Posterior vena cava (tissue), 2 donors: ENCODE measurements at places on chromosomes 6 and 20. TPM values are rescaled to one million over a fixed set of nuclear protein-coding genes. Genes with fewer than 3 reads are reported as not detected.

DNA sequence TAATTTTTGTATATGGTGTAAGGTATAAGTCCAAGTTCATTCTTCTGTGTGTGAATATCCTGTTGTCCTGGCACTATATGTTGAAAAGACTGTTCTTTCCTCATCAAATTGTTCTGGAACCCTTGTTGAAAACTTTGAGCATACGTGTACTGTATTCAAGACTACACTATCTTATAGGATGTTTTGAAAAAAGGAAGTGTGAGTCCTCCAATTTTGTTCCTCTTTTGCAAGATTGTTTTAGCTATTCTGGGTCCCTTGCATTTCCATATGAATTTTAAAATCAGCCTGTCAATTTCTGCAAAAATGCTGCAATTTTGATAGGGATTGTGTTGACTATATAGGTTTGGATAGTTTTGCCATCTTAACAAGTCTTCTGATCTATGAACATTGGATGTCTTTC, 195.2 kb downstream of the BACH2 start:
- no peak for DNase-seq

DNA sequence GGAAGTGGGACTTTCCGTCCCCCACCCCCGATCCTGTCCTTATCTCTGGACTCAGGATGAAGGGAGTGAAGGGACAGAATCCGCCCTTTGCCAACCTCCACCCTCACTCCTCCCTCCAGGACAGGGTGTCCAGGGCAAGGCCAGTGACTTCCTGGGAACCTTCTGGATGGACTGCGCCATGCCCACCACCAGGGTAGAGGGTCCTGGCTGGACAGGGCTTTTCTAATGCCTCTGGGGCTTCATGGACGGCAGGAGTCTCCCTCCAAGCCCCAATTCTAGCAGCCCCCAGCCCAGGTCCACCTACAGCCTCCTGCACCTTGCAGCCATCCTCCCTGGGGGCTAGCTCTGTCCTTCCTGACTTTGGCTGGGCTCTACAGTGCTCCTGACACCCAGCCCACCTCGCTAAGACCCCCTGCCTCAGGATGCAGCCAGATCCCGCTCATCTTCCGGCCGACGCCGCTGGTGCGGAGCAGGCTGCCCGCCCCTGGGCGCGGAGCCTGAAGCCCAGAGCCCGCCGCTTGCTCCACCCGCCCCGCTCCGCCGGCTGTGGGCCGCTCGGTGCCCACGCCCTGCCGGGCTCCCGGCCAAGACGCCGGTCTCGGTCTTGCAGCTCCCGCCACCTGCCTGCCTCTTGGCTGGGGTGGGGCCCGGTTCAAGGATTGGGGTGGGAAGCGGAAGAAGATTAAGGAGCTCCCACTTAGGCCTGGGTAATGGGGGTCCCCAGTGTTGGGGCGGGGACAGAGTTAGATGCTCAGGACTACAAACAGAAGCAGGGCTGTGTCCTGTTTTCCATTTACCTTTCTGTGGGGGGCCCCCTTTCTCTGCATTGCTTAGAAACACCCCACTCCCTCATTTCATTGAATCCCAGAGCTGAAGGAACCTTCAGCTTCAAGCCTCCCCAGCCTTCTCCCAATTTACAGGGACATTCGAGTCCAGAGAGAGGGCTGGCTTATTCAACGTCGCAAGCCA, 72.8 kb downstream of the MDGA1 start:
- DNase-seq, result peak; percentile 80

- DNase-seq, result no peak
These were observed 51.3 kb upstream of the FOXC1 start for GRCh38 chr6:1558388-1558787.

GRCh38 chr6:166959911-166960608, 3.7 kb upstream of the RNASET2 start:
- no peak for DNase-seq

GRCh38 chr6:109253366-109253765, 128.9 kb downstream of the CD164 start:
- DNase-seq, result no peak

GRCh38 chr6:117487821-117488220, 5.3 kb downstream of the DCBLD1 start:
- no peak for DNase-seq

DNA sequence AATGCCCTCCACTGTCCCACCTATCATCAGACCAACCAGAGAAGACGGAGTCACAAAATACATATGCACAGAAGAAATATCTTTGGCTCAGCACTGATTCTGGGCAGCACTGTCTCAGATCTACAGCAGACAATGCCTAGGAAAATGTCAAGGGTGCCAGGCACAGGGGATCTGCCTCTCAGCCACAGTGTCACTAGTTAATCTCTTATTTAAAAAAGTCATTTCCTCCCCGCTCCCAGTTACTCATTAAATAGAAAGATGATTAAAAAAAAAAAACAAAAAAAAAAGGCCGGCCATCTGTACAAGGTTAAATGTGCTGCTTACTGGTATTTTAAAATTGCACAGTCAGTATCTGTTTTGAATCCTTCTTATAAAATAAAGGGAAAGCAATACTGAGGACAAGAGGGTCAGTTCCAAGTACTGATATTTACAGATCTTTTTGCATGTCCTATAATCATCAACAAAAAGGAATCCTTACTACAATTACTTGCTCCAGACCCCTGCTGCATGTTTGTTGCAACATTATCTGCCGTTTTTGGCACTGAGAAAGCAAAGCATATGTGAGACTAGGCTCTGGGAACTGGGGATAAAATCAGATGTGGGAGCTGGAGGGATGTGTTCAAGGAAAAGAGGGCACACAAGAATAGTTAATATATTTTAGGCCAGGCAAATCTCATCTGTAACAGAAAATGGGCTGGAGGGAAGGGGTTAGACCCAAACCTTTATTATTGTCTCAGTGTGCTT, 299.3 kb downstream of the KIF16B start:
- no peak for DNase-seq

DNA sequence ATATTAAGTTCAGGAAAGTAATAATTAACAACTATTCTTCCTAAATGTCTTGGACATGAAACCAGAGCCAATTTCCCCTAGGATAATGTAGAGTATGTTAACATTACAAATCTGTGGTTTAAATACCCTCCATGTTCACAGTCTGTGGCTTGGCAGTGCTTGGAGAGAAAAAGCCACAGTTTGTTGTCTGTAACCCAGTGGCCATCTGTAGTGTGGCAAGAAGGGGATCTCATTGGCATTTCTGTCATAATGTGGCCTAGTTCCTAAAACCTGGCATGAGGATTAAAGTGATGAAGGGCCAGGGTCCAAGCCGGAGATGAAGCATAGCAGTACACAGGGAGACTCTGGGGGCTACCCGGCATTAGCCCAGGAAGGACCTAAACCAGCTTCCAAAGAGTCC, 31.2 kb downstream of the SYNE1 start:
- no peak for DNase-seq

- no peak for DNase-seq
These were observed 329.0 kb upstream of the NRSN1 start for GRCh38 chr6:23797041-23797440.

- DNase-seq, result no peak
These were observed 214.5 kb downstream of the TSHZ2 start for GRCh38 chr20:53186635-53187034.

PRRT1 gene
- 2.6 TPM for total RNA-seq

DNA sequence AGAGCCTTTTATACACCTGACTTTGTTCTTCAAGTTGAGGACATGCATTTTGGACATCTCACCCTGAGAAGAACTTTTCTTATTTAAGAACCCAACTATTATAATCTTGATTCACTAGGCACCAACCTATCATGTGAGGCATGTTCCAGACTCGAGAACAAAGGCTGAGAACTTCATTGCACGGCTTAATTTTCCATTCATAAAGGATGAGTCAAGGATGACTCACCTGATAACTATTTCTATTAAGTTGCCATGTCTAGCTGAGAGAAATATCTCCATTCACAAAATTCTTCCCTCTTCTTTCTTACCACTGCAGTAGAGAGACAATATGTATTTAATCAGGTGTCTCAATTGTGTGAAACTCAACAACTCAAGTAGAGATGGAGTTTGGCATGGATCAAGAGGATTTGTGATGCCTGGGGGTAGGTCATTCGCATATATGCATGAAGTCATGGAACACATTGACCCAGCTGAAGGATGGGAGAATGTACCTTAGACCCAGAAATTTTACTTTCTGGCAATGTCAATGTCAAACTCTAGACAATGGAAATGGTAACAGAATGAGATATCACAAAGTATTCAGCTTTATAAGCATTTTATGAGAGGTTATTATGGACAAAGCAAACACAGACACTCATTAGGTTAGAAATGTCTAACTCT, 208.7 kb upstream of the PRND start:
- no peak for DNase-seq

FGD2 gene
- 23.2 TPM for total RNA-seq

DNA sequence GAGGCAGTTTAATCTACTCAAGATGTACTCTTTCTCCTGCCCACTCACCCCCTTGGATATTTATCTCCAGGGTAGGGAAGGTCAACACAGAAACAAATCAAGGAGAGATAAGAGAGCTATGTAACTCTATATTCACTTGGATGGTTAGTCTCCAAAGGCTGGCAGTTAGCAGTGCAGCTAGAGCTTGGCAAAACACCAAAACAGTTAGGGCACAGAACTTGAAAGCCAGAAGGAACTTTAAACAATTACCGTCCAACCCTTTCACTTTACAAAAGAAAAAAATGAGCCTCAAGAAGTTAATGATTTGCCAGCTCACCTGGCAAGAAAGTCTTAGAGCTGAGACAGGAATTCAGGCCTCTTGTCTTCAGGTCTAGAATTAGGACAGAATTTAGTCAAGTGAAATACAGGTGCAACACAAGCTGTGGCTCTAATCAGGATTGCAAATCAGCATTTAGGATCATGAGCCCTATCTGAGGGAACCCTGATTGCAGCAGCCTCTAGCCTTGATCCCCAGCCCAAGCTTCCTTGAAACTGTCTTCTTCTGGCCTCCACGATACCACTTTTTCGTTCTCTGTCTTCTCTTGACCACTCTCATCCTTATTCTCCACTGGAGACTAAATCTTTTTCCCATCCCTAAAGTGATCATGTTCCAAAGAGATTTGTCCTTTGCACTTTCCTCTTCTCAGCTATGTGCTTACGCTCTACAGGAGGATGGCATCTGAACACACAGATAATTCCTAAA, 14.9 kb downstream of the NEDD9 start:
- no peak for DNase-seq

DNA sequence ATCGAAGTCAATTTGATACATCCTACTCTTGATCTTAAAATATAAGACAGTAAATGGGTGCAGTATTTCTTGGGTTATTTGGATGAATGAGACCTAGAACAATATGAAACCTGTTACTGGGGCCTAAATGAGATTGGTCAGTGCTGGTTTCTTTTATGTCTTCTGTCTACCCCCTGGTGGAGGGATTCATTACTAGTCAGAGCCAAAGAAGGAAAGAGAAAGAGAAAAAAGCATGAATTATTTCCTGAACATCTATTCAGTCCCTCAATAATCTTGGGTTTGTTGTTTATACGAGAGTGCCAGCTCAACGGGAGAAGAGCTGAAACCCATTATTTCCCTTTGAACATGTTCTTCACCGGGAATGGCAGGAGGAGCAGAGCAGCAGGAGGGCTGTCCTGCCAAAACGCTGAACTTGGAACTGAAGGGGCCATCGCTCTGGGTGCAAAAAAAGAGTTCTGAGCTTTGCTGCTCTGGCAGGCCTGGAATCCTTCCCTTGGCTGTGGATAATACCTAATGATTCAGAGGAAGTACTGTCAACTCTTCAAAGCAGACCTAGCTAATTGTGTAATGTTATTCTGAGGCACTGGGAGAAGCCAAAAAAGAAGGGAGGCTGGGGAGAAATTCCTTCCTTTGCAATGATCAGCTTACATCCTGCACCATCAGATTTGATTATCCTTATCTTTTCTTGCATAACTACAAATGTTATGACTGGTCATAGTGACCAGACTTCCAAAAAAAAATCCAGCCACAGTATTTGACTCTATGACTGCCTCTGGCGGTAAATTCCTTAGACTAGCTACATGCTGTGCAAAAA, 72.0 kb downstream of the BLOC1S5 start:
- DNase-seq, result no peak

DNA sequence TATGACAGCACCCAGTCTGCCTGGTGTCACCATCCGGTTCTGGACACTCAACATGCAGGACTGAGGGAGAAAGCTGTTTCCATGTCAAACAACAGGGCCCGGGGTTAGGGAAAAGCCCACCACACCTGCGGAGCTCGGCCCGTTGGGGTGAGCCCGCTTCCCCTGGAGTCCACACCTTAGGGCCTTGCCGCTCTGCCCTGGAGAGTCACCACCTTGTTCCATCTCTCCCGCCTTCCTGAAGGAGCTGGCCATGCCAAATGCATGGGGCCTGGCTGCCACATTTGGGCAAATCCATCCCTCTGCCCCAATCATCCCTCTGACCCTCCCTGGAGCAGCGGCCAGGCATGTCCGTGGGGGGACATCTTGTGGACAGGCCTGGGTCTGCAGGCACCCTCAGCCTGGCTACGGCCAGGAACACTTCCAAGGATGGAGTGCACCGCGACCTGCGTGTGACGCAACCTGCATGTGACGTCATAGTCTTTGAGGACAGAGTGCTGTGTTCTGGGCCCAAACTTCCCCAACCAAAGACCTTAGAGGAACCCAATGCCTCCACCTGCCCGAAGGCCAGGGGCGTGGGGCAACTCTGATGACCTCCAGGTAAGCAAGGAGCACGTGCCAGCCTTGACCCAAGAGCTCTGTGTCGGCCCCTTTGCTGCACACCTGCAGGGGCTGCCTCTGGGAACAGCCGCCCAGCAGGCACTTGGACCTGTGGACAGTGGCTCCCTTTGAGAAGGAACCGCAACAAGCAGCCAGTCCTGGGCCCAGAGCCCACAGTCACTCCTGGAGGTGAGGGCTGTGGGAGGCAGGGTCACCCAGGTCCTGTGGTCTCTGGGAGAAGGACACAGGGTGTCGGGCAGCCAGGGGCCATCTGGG, 1.7 kb downstream of the CABLES2 start:
- DNase-seq, result no peak

DNA sequence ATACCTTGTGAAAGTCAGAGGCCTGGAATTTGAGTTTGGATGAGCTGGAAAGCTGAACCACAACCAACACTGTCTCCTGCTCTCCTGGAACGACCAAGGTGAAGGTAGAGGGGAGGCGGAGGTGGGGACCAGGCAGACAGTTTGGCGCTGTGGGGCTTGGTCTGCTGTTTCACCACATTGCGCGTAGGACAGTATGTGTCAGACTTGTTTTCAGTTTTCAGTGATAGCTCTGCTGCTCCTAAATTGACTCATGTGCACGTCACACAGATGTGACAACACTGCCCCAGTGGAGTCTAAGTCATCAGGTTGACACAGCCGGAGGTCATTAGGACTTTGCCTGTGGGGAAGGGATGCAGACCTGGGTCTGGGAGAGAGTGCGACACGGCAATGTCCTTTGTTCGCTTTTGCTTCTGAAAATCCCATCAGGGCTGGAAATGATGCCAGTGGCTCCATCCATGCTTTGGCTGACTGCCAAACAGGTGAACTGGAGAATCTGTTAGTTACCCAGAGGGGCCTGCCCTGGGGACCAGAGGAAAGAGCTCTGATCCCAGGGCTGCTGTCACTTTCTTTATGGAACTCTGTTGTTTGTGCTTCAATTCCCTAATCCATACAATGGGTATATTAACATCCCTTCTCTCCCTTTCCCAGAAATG, 255.5 kb downstream of the CDC5L start:
- no peak for DNase-seq

DNA sequence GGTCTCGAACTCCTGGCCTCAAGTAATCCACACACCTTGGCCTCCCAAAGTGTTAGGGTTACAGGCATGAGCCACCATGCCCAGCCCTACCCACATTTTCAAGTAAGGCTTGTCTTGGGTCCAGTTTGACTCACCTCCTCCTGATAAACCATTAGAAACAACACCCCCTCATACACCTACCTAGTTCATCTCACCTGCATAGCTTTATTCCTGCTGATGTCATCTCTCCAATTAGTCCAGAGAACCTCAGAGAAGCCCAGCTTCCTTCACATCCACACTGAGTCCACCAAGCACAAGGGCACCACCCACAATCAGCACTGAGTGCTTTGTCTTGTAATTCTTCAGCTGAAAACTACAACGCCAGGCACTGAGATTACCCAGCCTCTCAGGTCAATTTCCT, 35.3 kb downstream of the KIF16B start:
- DNase-seq, result no peak
